H1 (cell line): ENCODE measurements at places on chromosomes 3 and 15.

GRCh38 chr15:82750831-82751180, 41.1 kb upstream of the AP3B2 start:
- DNase-seq = no peak

DNA sequence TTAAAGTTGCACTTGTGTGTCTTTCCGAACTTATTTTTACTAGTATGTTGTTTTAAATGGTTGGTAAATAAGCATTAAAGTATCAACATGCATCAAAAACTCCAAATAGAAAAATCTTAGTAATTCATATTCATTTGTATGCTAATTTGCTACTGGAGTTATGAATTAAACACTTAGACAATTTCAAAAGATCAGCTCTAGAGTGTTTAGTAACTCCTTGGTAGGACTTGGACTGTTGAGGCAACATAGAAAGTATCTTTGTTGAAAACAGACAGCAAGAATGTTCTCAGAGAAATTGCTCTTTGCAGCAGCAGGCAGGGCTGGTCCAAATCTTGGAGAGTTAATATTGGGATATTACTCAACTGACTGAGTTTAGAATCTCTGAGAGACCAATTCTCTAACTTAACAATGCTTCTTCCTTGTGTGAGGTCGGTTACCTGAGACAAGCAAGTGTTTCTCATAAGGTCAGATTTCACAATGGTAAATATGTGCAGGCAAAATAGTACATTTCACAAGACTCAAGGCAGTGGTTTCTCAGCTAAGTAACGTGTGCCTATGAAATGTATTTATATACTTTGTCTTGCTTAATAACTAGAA, 147.8 kb upstream of the IL12A start:
- no peak for DNase-seq

GRCh38 chr3:127768346-127769008, 53.8 kb downstream of the MGLL start:
- DNase-seq = no peak

- no peak for DNase-seq
These were observed 24.3 kb upstream of the RPL14 start for GRCh38 chr3:40432793-40433192.

GRCh38 chr15:31136016-31136415, 34.5 kb upstream of the TRPM1 start:
- DNase-seq = no peak

DNA sequence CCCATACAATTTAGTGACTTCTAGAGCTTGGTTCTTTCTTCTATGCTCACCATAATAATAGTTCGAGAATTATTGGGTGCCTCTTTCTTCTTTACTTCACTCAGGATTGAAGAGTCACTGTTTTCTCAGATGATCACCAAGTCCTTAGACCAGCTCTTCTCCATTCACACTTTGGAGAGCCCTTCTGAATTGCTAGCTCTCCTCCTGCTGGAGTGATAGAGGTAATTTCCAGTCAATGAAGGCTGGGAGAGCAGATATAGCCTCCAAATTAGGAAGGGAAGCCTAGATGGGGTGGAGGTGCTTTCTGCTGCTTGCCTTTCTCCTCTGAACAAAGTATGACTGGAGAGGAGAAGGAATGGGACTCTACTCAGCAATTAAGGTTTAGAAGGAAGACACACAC, 10.7 kb upstream of the BBX start:
- no peak for DNase-seq

- no peak for DNase-seq
These were observed 5.9 kb upstream of the DCP1A start for GRCh38 chr3:53353202-53353601.

DNA sequence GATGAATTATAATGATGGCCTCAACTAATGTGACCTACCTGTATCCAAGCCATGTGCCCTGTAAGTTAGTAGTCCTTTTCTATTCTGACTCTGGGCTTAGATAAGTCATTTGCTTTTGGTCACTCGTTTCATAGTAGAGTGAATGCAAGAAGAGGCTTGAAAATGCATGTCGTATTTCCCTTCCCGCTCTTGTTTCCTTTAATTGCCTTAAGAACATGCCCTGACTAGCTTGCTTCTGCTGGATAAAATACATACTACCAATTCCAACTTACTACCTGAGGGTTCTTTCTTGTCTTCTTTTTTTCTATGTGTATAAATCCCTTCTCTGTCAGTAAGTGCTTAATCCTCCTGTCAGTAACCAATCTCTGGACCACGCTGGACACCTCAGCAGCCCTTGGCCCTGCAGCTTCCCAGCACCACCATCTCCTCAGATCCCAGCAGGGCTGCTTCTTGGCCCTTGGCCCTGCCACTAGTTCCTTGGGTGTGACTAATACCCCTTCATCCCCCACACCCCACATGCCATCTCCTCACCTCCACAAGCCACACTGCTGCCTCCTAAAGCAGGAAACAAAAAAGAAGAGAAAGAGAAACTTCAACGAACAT, 771.7 kb downstream of the IGSF11 start:
- DNase-seq = no peak

- DNase-seq = no peak
These were observed 44.5 kb downstream of the OXNAD1 start for GRCh38 chr3:16309558-16309957.

- peak; percentile 32 for DNase-seq
These were observed 7.0 kb downstream of the SPSB4 start for GRCh38 chr3:141057946-141058800.

- DNase-seq = no peak
These were observed 18.4 kb upstream of the TSEN2 start for GRCh38 chr3:12465836-12466225.

DNA sequence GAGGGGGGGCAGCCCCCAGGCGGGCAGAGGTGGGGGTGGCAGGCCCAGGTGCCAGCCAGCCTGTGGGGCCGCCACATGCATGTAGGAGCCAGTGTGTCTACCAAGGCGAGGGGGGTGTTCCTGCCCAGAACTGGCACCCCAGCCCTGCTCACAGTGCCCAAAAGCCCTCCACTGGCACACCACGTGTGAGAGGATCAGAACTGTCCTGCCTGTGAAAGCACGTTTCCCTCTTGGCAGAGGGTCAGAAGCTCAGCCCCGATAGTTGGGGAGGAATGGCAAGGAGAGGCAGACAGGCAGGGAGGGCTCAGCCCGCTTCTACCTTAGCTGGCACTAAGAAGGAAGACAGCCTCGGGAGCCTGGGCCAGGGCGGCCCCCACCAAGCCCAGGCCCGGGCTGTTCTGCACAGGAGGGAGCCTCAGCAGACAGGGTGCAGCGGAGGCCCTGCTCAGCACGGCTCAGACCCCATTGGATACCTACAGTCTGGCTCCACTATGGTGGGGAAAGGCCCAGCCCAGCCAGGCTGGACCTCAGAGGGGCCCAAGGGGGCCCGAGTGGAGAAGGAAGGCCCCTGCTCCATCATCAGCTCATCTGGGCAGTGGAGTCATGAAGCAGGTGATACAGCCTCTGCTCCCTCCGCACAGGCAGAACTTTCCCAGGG, 84.8 kb upstream of the LINGO1 start:
- DNase-seq = no peak

GRCh38 chr3:21152555-21152954, 598.5 kb downstream of the ZNF385D start:
- no peak for DNase-seq

DNA sequence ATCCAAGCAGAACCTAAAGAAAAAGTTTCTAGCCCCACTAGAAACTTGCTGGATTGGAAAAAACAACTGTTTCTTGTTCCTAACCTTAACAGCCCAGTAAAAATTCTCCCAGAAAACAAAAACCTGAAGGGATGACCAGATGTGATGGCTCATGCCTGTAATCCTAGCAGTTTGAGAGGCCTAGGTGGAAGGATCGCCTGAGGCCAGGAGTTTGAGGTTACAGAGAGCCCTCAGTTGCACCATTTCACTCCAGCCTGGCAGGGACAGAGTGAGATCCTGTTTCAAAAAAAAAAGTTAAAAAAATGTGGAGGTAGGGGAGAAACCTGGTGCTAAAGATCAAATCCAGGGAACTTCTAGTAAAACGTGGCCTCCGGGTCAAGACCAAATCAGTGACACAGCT, 38.6 kb upstream of the RAF1 start:
- DNase-seq = no peak

DNA sequence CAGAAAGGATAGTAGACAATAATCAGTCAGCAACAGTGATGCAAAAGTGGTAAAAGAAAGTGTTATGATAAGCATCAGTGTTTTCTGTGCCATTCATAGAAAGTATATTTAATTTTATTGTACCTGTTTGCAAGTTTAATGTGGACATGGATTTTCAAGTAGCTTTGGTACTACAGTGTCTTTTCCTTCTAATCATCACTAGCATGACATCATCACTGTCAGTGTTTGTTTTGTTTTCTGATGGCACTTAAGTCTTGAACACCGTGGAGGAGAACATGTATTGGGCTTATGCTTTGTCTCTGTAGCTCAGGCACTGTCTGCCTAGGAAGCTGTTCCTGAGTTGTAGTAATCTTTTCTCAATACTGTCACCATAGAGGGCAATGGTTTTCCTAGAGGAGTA, 41.9 kb downstream of the SETD5 start:
- DNase-seq = no peak

GRCh38 chr3:113557374-113557773, 25.0 kb downstream of the SIDT1 start:
- no peak for DNase-seq

- DNase-seq = peak; percentile 61
These were observed 12.2 kb downstream of the ALG1L2 start for GRCh38 chr3:130093741-130094391.

- no peak for DNase-seq
These were observed 388.8 kb upstream of the PPP2R3A start for GRCh38 chr3:135576751-135577150.

DNA sequence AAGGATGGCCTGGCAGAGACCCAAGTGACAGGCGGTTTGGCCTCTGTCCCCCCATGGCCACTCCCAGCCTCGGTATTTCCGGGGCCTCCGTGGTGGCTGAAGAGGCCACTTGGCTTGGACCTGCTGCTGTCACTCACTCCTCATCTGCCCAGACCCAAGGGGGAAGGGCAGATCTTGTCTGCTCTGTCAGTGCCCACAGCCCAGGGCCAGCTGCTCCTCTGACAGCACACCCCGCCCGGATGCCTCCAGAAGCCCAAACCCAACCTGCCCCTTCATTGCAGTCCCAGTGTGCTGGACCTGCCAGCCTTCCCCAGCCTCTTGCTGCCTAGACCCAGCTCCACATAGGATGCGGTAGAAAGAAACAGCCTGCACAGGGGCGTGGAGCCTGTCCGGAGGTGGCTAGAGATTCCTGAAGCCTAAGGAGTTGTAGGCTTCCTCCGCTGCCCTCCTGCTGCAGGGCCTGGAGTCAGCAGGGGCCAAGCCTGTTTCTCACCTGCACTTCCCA, 52.0 kb downstream of the MAGEF1 start:
- DNase-seq = no peak

- DNase-seq = no peak
These were observed 54.9 kb downstream of the THSD4 start for GRCh38 chr15:71170163-71170562.

DNA sequence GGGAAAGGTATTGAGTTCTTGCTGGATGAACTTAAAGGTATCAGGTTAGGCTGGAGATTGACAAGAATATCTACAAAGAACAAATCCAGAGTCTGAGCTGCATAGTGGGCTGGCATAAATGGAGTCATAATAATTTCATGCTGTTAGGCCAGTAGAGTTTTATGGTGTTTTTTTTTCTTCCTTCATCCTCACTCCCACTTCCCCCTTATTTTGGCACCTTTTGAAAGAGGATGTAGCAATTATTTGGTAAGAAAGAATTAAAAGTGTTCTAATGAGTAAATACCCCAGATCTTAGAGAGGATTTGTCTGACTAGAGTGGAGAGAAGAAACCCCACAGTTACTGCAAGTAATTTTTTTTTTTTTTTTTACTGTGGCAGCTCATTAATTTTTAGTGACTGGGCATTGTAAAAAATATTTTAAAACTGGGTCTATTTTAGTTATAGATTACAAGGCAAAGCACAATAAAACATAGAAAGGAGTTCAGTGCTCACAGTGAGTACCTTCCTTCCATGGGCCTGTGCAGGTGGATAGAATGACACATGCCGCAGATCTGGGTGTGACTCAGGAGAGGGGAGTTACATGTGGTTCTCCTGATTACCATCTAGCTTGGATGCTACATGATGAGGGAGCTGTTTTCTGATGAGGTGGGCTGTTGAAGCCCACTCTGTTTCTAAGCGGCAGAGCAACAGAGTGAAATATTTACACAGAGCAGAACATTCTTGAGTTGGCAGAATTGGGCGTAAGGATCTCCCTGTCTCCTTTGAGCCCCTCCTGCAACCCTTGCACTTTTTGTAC, 5.3 kb downstream of the EDEM1 start:
- no peak for DNase-seq

GRCh38 chr3:160931474-160931873, 173.7 kb downstream of the B3GALNT1 start:
- no peak for DNase-seq

DNA sequence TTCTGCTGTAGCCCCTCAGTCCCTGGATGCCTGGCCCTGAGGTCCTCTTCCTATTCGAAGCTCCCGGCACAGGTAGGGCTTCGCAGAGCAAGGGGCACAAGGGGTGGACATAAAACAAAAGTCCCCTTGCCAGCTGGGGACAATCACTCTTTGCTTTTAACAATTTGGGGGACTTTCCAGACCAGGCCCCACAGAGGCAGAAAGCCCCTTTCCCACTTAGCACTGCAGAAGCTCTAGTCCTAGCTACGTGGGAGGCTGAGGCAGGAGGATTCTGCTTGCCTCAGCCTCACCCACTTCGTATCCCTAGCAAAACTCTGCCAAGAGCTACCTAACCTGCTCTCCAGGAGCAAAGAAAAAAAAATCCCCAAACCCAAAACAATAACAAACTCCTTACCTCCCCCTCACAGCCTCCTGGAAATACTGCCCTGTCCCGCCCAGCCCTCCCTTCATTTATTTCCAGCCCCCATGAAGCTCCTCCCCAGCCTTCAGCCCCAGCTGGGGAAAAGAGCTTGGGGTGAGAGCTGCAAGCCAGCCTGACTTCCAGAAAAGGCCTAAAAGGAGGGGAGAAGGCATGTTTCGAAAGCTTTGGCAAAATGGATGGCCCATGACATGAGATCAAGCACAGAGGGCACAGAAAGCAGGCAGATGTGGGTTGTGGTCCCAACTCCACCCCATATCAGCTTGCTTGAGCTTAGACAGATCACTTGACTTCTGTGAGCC, at the start of gene CIDEC:
Gene CIDEC, minus strand, starts transcription at position 424 of the 720 bp plus-strand sequence. CDS start 1,767 bp downstream, outside the sequence.
- DNase-seq = no peak

GRCh38 chr15:70151462-70151861, 53.7 kb upstream of the TLE3 start:
- DNase-seq = no peak

DNA sequence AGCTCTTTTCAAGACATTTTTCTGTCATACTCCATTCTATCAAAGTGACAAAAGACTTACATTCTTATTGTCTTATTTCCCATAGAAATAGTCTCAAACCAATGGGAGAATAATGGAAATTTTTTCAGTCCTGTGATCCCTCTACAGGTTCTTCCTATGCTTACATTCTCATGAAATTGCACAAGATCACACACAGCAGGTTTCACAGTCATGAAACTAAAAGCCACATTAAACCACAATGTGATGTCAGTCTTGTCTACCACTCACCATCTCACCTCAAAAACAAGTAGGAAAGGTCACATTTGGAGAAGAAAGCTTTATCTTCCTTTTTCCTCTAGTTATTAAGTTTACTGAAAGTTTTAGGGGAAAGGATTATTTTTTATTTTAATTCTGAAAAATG, 161.0 kb upstream of the RORA start:
- DNase-seq = no peak
